ENCODE measurements at places on chromosomes 5 and 9. TPM values are rescaled to one million over a fixed set of nuclear protein-coding genes. Genes with fewer than 3 reads are reported as not detected.

Gene ZDHHC11
- polyA plus RNA-seq = 0.15 TPM

Gene PCDHB5
- polyA plus RNA-seq = 0.22 TPM

Gene SPINK7
- polyA plus RNA-seq = not detected

Gene SEMA5A
- 56.4 TPM for polyA plus RNA-seq

Gene ARL14EPL
- not detected for polyA plus RNA-seq

Gene ADGRD2
- not detected for polyA plus RNA-seq

- no peak for DNase-seq
These were observed 94.0 kb upstream of the PTGER4 start for GRCh38 chr5:40585537-40586267.

- DNase-seq = no peak
These were observed 25.6 kb downstream of the PDZD2 start for GRCh38 chr5:31664566-31664965.

DNA sequence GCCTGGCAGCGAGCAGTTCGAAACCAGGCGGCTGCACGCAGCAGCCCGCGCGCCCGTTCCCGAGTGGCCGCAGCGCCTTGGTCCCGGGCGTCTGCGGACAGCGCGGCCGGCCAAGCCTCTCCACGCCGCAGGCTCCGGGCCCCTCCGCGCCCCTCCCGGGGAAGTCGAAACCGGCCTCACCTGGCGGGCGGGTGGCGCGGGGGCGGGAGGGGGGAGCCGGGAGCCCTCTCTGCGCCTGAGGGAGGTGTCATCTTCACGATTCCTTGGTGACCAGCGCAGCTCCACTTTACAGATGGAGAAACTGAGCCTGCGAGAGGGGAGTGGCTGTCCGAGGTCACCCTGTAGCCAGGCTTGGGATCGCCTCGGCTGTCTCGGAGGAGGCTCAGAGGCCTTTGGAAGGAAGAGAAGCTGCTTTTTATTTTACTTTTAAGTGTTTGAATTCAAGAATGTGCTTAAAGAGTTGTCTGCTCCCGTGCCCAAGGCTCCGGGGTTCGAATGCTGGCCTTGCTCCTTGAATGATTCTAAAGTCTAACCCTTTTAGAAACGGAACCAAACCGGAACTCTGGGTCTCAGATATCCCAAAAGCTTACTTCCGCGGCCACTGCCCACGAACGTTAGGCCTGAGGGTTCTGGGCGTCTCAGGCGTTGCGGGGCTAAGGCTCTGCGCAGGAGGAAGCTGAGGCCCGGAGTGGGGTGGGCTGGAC is 662 bp downstream of the SUSD3 start:
- no peak for DNase-seq

DNA sequence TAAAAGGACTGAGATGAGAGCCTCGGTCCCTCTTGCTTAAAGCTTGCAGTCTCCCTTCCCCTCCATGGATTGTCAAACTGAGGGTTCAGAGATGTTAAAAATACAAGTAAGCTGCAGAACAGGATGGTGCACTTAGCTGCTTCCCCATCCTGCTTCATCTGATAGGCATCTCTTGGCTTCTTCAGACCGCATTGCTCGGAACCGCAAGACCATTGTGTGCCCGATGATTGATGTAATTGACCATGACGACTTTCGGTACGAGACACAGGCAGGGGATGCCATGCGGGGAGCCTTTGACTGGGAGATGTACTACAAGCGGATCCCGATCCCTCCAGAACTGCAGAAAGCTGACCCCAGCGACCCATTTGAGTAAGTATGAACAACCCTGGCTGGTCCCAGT is 65.5 kb upstream of the SAP30L start:
- no peak for DNase-seq

GRCh38 chr5:76682387-76682786 is 33.5 kb upstream of the F2R start:
- DNase-seq = no peak

DNA sequence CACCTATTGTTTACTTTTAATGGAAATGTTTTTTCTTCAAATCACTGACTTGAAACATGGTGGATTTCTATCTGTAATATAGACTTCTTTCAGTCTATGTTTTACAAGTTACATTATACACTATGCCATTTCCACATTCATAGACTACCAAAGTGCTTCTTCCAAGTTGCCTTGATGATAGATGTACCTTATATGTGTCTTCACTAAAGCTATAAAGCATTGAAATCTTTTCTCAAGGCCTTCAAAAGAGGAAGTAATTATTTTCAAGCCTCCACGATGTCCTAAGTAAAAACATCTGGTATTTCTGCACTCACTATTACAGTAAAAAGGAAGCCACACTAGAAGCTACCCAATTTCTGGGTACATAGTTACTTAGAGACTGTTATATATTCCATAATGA is 113.3 kb downstream of the FGF10 start:
- DNase-seq = no peak

GRCh38 chr9:80644044-80644443 is 1045.3 kb downstream of the TLE1 start:
- no peak for DNase-seq

- DNase-seq = no peak
These were observed 126.1 kb downstream of the FBXO38 start for GRCh38 chr5:148509893-148510292.

- DNase-seq = no peak
These were observed 406.1 kb downstream of the NR2F1-AS1 start for GRCh38 chr5:93174930-93175329.

DNA sequence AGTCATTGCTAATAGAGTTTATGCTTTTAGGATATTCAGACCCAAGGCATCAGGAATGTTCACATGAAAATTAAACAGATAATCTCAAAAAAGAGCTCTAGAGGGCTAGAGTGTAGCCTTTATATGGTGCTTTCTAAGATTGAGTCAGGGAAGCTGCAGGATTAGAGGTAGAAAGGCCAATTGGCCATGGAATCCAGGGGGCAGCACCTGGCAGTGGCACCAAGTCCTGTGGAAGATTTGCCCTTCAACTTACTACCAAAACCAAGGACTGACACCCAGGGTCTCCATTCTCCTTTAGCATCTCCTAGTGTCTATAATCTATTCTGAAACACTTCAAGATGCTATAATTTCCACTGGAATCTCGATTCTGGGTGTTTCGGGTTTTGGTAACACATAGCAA is 112.4 kb downstream of the ACER2 start:
- no peak for DNase-seq

- no peak for DNase-seq
These were observed 77.4 kb upstream of the LHFPL2 start for GRCh38 chr5:78726003-78726402.

GRCh38 chr9:109063760-109064159 is 50.5 kb upstream of the CTNNAL1 start:
- DNase-seq = no peak

DNA sequence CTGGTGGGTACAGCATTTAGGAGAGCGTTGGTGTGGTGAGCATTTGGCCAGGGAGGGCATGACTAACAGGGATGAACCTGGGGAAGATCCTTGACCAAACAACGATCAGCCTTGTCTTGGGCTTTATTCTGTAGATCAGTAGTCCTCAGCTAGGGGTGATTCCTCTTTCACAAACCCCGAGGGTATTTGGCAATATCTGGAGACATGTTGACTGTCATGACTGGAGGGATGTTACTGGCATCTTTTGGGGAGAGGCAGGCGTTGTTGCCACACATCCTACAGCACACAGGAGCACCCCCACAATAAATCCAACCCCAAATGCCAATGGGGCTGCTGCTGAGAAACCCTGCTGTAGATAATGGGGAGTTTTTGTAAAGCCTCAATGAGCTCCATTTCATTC is 43.9 kb downstream of the OSTF1 start:
- DNase-seq = no peak

DNA sequence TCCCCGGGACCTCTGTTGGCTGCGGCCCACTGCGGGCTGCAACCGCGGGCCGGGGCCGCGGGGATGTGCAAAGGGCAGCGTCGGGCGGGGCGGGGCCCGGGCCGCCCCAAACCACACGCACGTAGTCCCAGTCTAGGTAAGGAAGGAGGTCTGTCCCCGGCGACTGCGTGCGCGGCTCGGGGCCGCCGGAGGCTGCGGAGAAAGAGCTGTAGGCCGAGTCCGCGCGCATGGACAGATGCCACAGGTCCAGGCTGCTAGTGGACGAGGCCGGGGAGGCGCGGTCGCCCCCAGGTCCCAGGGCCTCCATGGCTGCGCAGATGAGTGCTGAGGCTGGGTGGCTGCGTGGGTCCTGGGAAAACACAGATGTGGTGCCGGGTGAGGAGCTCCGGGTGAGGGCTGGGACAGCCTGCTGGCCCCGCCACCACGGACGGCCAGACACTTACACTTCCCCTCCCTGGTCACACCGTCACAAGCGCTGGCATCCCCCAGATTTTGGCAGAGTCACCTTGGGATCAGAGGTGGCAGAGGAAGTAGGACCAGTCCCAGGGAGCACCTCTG is 4.5 kb downstream of the SHROOM1 start:
- DNase-seq = no peak

- no peak for DNase-seq
These were observed 70.2 kb downstream of the PSMB7 start for GRCh38 chr9:124345063-124345462.

GRCh38 chr5:128156521-128156920 is 73.0 kb downstream of the SLC12A2 start:
- no peak for DNase-seq

All from BJ (cell line).